ENCODE measurements at places on chromosomes 2 and 18.

GRCh38 chr2:43178602-43179542 lies 47.5 kb downstream of the ZFP36L2 start:
- DNase-seq, result no peak

GRCh38 chr18:50280707-50281294 lies 522 bp downstream of the MBD1 start:
- DNase-seq, result no peak

DNA sequence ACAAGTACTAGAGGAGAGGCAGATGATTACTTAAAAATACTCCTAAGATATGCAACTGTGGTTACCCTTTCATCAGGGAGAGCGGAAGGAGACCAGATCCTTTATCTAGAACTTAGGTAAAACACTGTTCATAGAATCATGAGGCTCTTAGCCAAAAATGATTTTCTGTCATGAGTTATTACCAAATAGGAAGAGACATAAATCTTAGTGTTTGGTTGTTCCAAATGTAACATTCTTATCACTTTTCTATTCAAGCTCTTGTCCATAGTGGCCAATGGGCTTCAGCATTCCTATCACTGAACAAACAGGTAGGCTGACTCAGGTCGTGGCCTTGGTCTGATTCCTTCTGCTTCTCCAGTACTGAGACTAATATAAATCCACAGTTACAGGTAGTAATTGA lies 38.5 kb downstream of the RPRD1A start:
- no peak for DNase-seq

- peak; percentile 35 for DNase-seq
Measured at GRCh38 chr2:224025874-224026273, 13.2 kb downstream of the SERPINE2 start.

DNA sequence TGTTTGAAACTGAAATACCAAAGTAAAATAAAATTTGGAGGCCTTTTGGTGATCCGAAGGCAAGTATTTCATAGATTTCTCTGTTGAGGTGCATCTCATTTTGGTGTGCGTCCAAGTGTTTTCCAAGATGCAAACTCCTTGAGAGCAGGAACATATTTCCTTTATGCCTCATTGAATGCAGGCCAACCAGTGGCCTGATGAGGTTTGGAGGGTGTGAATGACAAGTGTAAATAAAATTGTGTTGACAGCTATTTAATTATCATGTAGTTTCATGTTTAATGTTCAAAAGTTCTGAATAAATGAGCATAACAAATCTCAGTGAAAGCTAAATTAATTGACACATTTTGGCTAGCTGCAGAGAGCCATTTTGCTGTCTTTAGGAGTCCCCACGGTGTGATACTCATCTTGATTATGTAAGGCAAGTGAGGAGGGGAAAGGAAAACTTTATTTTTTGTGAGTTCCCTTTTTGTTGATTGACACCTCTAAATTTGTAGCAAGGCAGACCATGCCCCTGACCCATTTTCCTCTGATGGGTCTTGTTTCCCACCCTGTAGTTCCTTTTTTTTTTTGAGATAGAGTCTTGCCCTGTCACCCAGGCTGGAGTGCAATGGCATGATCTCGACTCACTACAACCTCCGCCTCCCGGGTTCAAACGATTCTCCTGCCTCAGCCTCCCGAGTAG lies 6.3 kb upstream of the LTBP1 start:
- DNase-seq, result no peak

- DNase-seq, result no peak
Measured at GRCh38 chr2:26979741-26980140, 9.3 kb downstream of the MAPRE3 start.

- DNase-seq, result no peak
Measured at GRCh38 chr2:150548527-150548926, 61.1 kb upstream of the RND3 start.

GRCh38 chr2:233546774-233547173 lies 19.8 kb downstream of the USP40 start:
- no peak for DNase-seq

DNA sequence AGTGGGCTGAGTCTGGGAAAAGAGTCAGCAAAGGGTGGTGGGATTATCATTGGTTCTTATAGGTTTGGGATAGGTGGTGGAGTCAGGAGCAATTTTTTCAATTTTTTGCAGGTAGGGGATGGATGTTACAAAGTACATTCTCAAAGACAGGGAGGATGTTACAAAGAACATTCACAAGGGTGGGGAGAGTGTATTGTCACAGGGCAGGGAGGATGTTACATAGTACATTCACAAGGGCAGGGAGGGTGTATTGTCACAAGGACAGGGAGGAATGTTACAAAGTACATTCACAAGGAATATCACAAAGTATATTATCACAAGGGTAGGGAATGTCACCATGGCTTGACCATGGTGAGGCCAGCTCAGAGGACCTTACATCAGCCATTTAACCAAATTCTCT lies 58.6 kb upstream of the WDR75 start:
- no peak for DNase-seq

DNA sequence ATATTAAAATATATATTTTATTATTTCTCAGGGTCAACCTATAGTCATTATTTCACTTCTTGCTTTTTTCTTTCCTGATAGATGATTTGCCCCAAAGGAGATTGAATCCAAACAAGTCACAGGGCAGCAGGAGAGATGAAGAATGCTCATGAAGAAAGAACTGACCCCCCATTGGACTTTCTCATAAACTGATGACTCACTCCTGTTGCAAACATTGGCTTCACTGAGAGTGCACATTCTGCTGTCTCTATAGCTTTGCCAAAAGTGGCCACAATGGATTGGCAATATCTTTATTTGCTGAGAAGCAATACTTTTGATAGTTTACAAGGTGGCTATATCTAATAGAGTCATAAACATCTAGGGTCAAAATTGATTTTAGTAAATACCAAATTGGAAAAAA lies 55.9 kb upstream of the ZNF385B start:
- no peak for DNase-seq

DNA sequence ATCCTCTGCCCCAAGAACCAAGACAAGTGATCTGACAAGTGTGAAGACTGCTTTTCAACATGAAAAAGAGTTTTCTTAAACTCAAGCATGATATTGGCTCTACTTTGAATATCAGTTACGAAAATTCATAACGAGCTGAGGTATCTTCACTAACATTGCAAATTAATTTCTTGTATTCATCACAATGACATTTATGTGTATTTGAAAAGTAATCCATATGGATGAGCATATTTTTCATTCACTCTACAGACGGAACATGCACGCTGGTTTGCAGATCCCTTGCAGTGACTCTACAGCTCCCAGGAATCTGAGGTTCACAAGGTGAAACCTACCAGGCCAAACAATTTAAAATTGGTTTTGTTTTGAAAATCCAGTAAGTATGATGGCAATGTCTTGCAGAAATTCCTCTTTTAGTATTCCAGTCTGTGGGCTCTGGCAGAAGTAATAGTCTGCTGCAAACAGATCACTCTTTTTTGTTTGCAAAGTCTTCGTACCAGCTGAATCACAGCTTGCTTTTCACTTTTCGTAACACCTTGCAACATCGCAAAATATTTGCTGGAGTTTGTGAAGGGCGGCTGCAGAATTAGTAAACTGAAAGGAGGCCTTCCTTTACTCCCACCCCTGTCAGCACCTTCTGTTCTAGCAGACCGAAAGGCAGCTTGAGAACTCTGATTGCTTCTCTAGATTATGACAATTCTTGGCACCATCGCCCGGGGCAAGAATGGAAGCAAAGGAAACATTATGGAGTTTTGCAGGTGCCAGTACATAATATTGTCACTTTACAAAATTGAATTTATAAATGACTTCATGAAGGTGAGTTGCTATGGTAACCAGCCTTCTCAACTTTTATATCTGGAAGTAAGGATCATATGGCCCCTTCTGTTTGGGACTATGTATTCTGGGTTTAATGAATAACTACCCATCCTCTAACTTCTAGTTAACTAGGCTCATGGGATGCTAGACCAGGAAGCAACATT lies 168.7 kb downstream of the TMEM247 start:
- no peak for DNase-seq

DNA sequence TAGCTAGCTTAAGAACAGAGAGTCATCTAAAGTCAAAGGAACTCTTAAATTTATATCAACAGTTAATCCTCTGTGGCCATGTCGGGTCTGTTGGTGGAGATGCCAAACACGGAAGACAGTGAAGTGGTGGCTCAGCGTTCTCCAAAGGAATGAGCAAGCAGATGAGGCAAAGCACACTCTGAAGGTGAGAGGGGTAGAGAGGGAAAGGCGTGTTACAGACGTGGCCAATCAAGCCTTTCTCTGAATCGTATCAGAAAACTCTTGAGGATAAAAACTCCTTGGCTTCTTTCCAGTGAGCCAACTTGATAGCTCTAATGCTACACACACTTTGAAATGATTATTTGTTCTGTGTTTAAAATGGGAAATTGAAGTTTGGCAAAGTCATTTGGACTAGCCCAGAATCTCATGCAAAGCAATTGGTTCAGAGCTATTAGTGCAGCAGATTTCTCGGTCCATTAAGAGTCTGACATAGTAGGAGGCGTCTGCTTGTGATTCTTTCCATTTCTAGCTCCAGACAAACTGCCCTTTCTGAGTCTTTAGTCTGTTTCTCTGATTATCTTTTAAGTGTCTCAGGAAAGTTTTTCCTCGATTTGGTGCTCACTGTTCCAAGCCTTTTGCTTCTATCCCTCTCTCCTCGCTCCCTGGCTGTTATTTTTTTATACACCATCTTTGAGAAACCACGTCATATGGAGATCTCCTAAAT lies 57.5 kb upstream of the CPO start:
- no peak for DNase-seq

GRCh38 chr2:213229814-213230213 lies 54.5 kb upstream of the SPAG16 start:
- no peak for DNase-seq

DNA sequence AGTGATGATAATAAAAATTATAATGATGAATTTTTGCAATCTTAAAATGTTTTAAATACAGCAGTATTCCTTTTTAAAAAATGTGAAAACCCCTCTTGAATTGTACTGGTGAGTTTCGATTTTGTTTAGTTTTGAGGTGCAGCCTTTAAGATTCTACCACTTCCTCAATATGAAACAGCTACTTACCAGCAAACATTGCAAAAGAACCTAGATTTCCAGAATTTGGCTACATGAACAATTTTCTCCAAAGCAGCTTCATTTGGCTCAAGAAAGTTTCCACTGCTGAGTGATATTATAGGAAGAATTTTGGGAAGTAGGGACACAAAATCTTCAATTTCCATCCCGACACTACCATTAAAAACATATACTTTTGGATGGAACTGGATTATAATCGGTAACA lies 12.0 kb downstream of the TCF4 start:
- DNase-seq, result no peak

GRCh38 chr2:212033888-212034287 lies 504.7 kb downstream of the ERBB4 start:
- no peak for DNase-seq

DNA sequence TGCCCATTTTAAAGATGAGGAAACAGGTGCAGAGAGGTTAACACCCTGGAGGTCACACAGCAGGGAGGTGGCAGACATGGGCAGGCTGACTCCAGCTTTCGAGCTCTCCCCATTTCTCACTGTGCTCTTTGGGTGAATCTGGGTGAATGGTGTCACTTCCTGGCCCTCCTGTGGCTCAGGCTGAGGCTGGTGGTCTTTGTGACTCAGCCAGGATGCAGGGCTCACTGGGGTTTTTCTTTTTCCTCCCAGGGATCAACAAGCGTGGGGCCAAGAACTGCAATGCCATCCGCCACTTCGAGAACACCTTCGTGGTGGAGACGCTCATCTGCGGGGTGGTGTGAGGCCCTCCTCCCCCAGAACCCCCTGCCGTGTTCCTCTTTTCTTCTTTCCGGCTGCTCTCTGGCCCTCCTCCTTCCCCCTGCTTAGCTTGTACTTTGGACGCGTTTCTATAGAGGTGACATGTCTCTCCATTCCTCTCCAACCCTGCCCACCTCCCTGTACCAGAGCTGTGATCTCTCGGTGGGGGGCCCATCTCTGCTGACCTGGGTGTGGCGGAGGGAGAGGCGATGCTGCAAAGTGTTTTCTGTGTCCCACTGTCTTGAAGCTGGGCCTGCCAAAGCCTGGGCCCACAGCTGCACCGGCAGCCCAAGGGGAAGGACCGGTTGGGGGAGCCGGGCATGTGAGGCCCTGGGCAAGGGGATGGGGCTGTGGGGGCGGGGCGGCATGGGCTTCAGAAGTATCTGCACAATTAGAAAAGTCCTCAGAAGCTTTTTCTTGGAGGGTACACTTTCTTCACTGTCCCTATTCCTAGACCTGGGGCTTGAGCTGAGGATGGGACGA lies 13.2 kb downstream of the ITM2C start:
- peak; percentile 24 for DNase-seq

GRCh38 chr2:214492152-214492551 lies 81.3 kb downstream of the VWC2L start:
- no peak for DNase-seq

Data from activated naive CD8-positive, alpha-beta T cell treated with anti-CD3 and anti-CD28 coated beads, Interleukin-2, amount 50 U/mL, for 16 hours (primary cell).